ENCODE measurements at places on chromosomes 3 and 15.

DNA sequence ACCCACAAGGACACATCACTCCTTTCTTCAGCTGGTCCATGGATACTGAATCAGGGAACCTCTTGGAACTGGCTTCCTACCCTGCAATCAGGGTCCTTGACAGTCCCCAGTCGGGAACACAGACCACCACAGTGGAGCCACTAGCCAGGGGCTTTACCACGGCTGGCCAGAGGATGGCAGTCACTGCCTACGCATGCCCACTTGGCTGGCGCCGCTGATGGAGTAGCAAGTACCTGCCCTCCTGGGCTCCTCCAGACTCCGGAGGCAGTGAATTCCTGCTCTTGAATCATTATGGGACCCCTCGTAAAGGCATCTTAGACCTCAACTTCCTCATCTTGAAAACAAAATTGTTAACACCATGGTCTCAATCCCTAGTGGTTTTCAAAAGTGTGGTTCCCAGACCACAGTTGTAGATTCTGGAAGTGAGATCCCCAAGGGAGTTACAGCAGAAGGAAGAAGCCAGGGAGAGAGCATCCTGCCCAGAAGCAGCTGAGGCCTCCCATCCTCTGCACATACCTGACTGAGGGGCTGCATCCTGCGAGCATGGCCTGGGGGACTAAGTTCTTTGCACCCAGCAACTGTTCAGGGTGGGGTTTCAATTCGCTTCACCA is 9.1 kb upstream of the SKIC8 start:
- DNase-seq, result peak; percentile 66

DNA sequence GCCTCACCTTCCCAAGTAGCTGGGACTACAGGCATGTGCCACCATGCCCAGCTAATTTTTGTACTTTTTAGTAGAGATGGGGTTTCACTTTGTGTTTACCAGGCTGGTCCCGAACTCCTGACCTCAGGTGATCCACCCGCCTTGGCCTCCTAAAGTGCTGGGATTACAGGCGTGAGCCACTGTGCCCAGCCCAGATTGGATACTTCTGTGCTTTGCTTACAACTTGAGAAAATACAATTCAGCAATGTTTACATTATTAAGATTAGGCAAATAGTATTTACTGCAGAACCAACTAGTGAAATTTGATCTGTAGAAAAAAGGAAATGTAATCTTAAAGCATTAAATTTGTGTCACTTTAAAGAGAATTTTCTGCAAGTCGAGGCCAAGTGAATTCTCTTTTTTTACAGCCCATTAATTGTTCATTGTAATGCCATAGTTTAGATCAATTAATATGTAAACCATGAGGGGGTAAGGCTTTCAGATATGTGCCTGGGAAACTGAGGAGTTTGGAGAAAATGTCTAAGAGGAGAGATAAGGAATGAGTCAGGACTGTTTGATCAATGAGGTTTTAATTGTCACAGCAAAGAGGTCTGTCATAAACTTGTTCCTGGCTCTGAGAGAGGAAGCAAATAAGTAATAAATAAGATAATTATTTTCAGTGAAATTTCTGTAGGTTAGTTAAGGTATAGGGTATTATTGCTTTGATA is 15.3 kb downstream of the PYDC2 start:
- no peak for DNase-seq

GRCh38 chr15:85592148-85592547 is 202.6 kb downstream of the KLHL25 start:
- DNase-seq, result no peak

GRCh38 chr3:31546162-31546561 is 13.4 kb downstream of the STT3B start:
- no peak for DNase-seq

DNA sequence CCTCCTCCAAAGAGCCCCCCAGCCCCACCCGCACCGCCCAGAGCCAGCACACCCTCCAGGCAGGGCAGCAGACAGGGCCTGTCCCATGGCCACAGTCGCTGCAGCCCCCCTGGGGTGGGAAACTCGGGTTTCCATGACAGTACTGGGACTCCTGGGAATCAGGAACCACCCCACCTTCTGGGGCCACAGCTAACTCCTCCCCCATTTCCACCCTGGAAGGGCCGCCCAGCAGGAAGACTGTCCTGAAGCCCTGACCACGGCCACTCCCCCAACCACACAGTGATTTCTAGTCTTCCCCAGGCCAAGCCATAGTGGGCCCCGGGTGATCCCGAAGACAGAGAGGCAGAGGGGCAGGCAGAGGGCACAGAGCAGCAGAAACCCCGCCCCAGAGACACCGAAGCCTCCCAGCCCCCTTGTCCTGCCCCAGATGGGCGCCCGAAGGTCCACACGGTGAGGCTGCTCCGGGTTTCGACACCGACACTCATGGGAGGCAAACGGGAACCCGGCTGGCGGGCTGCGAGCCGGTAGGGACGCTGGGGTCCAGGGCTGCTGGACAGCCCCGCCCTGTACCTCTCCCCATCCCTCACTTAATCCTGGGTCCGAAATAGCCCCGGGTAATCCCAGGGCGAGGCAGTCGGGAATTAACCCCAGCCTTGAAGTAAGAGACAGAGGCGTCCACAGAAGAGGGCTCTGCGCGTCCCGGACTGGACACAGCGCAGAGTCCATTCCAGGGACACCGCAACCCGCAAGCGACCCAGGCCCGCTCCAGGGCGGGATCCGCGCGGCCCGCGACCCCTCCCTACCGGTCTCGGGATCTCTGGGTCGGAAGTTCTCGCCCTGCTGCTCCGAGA is 138.4 kb downstream of the NUP210 start:
- DNase-seq, result no peak
